AG04449 (cell line): ENCODE measurements at places on chromosomes 11 and 22.

- peak; percentile 23 for DNase-seq
Observed at GRCh38 chr11:70326365-70326811, 55.9 kb downstream of the PPFIA1 start.

DNA sequence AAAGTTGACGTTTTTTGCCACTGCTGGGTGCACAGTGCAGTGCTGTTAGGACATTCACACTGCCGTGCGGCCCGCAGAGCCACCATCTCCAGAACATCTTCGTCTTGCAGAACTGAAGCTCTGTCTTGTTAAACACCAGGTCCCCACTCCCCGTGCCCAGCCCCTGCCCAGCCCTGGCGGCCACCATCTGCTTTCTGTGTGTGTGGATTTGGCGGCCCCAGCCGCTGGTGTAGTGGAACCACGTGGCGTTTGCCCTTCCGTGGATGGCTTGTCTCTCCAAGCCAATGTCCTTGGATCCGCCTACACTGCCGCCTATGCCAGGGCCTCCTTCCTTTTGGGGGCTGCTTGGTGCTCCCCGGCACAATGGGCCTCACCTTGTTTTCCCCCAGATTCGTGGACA lies 8.2 kb upstream of the MUC5AC start:
- DNase-seq, result no peak

GRCh38 chr11:117641008-117641915 lies 155.8 kb downstream of the DSCAML1 start:
- DNase-seq, result no peak

DNA sequence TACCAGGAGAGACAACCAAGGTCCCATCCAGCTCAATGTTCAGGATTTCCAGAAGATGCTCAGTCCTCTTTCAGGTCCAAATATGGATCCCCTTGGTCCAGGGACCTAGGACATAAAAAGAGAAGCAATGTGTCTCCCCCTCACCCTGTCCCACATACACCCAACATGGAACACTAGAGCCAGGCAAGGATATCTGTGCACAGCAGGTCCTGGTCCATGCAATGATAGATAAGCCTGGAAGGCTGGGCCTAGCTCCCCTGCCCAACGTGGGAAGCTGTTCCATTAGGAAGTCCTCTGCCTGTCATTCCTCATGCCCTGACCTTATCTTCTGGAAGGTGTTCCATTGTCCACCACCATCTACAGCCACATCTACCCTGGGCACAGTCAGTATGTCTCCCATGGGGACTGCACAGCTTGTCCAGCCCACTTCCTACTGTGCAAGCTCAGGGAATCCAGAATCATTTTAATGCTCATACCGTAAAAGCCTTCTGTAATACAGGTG lies 1434.8 kb downstream of the TBC1D22A start:
- DNase-seq, result no peak

GRCh38 chr11:77705195-77705875 lies 67.7 kb upstream of the CLNS1A start:
- no peak for DNase-seq

DNA sequence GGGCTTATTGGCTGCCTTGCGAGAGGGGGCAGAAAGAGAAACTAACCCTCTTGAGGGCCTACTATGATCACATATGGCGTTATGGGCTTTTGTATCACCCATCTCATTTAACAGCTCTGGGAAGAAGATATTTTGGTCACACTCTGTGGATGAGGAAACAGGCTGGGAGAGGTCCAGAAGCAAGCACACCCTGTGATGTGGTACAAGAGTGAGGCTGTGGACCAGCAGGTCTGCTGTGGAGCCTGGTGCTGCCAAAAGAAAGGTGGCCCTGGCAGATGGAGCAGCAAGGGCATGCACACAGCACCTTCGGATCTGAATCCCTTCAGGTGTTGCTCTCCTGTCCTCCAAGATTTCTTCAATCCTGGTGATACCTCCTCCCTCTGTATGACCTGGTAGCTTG lies 64.1 kb downstream of the KCNC1 start:
- no peak for DNase-seq

DNA sequence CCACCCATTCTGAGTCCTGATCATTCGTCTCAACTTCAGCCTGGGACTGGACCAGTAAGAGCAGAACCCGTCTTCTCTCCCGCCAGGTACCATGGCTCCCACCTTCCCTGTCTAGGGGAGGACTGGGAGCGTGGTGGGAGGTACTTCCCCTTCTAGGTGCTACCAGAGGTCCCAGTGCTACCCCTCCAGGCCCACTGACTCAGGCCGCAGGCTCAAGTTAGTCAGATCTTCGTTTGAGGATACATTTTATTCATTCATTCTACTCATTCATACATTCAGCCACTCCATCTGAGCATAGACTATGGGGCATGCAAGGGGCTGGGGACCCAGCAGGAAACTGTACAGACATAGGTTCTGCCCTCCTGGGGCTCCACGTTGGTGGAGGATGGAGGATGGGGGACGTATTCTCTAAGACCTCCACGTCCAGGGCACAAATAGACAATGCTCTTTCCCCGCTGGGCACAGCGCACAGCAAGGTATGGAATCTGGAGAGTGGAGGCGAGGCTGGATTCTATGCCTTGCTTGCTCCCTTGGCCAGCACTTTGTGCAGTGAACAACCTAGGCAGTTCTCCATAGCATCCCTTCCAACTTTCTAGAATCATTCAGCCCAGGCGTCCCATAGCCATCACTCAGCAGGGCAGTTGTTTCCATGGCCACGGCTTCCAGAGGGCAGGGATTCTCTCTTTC lies 1.0 kb upstream of the RAB3IL1 start:
- DNase-seq, result no peak

GRCh38 chr11:10405865-10406592 lies 49.0 kb upstream of the AMPD3 start:
- DNase-seq, result peak; percentile 52

- DNase-seq, result no peak
Observed at GRCh38 chr22:18056161-18056666, 21.6 kb upstream of the PEX26 start.
